ENCODE measurements at places on chromosomes 5 and 9.
A peak's percentile ranks its signal among the peaks of the same experiment; 100 is the strongest.

GRCh38 chr9:121784731-121785411, 133.4 kb downstream of the DAB2IP start:
- no peak for DNase-seq

DNA sequence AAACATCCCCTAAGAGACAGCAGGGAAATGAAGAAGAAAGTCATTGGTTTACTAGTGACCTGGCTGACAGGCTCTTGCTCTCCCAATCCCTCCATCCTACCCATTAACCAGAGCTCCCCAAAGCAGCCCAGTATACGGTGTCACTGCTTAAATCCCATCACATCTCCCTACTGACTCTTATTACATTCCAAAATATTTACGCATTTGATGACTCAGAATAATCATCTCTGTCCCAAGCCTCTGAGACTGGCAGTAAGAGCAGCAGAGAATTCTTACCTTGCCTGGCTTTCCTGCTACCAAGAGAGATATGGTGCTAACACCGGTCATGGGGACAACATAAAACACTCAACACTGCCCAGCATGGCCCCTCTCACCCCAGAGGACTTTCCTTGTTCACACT, 20.2 kb upstream of the WHRN start:
- DNase-seq: no peak

DNA sequence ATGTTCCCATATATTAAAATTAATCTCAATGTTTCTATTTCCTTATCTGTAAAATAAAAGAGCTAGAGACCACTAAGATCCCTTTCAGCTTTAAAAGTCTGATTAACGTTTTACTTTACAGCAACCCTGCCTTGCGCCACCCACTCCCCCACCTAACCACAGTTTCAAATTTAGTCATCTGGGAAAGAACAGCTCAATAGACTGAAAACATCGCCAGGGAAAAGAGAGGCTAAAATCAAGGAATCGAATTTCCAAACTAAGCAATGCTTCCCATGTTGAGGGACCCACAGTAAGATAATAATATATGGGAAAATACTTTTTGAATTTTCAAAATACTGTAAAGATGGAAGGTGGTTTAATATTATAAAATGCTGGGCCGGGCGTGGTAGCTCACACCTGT, 6.6 kb downstream of the SAXO1 start:
- no peak for DNase-seq

DNA sequence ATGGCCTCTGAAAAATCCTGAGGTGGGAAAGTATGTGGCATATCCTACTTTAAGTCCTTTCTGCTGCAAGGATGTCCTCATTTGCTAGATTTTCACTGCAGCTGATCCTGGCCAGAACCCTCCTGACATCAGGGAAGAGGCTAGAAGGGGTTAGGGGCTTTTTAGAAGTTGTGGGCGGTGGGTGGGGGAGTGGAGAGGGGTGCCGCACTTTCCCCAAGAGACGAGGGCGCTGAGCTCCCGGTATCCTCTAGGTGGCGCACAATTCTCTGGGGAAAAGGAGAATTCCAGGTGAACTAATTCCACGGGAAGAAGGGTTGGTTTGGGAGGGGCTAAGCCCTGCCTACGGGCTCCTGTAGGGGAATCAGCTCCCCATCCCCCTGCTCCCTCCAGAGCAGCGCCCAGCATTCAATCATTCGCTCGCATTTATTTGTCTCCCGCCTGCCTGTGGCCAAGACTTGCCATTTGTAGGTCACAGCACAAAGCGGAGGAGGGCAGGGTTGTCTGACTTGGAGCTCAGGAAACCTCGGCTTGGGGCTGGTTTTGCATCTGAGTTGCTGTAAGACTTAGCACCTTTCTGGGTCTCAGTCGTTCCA, 42.9 kb upstream of the HAND1 start:
- peak; percentile 43 for DNase-seq

- no peak for DNase-seq
Observed at GRCh38 chr9:24879591-24879990, 333.9 kb upstream of the IZUMO3 start.

- no peak for DNase-seq
Observed at GRCh38 chr5:102807878-102808502, 52.9 kb downstream of the PAM start.

DNA sequence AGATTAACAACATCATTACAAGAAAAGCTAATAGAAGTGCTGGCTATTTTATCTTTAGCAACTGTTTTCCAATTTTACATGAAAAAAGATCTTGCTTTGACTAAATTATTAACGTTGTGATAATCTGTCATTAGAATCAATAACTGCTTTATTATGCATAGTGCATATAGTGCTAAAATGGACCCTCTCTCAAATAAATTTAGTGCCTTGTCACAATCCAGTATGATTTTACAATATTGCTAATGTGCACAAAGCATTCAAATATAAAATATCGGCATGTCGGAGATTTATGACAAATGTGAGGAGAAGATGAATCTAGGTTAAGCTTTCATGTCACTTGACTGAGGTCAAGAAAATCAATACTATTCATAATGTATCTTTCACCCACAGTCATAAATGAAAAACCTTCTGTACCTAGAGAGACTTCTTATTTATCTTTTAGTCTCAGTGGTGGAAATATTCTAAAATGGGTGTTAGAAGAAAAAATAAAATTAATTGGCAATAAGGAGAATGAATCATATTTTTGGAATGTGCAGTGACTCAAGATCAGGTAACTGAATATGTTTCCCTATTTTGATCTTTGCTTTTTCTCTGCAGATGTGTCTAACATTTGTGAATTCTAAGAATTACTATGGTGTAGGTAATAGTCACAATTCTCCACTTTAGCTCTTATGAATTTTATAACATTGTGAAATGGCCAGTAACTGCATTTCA, 672.9 kb upstream of the GRAMD2B start:
- no peak for DNase-seq

GRCh38 chr5:39274398-39275085, 55.2 kb upstream of the FYB1 start:
- no peak for DNase-seq

- no peak for DNase-seq
Observed at GRCh38 chr9:13047827-13048587, 231.5 kb downstream of the MPDZ start.

- no peak for DNase-seq
Observed at GRCh38 chr9:7988644-7989280, 189.2 kb upstream of the DMAC1 start.

- DNase-seq: no peak
Observed at GRCh38 chr9:118522093-118523028, 818.2 kb downstream of the TLR4 start.

DNA sequence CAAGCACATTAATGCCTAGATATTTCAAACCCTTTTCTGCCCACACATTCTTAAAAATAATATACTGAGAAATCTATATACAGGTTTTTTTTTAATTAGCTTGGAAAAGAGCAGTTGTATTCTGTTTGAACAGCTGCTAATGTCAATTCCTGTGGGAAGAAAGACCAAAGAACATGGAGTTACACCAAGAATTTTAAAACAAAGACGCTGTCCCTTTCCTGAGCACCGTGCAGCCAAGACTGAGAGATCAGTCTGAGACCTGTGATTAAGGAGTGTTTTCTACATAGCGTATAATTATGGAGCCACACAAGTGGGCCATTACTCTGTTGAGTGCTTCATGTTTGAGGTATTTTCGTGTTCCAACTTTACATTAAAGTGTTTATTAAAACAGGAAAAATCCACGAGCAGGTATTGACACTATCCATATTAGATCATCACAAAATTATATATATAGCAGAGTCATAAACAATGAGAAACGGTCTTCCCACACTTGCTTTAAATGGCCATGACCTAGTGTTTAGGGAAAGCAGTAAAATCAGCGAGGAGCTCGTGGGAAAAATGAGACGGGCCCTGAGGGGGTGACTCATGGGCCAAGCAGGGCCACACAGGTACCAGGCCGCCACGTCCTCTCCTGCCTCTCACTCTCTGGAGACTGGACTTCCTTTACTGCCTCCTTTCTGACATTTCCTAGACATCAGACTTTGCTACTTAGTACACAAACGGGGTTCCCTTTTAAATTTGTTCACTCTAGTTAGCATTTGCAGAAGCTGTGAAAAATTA, 153.1 kb upstream of the OTULINL start:
- no peak for DNase-seq

DNA sequence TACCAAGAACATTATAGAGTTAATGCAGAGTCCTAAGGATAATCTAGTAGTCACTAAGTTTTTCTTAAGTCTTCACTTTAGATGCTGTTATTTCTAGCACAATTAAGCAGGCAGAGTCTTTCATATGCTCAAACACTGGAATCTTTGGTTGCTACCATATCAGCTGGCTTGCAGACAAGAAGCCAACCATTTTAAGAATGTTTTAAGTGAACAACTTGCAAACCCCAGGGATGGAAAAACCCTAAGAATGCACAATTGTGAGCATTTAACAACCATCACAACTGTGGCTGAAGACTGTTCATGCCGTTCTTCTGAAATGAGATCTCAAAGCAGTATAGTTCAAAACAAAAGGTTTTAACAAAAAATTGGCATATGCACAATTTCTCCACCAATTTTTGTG, 55.1 kb downstream of the CSNK1A1 start:
- DNase-seq: no peak

- no peak for DNase-seq
Observed at GRCh38 chr5:30765227-30765626, 428.3 kb upstream of the CDH6 start.

Data from GM12892 (cell line).